ENCODE measurements at places on chromosomes 6 and 20. TPM values are rescaled to one million over a fixed set of nuclear protein-coding genes. Genes with fewer than 3 reads are reported as not detected.

DNA sequence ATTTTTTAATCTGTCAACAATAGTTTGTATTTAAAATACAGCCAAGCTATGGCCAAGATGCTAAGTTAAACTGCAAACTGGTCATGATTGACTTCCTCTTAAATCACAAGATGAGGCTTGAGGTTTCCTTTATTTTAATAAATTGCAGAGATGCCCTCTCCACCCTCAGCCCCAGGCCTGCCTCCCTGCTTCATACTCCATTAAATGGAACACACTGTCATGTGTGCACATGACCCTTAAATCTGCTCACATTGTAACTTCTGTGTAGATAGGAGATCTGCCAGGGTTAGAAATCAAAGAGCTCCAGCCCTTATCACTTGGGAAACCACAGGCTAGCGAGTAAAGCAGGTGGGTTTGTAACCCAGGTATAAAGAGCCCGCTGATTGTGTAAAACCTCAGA, 20.8 kb downstream of the DUSP22 start:
- DNase-seq = no peak

- no peak for DNase-seq
These were observed 38.0 kb downstream of the RTN4IP1 start for GRCh38 chr6:106591111-106591825.

DNA sequence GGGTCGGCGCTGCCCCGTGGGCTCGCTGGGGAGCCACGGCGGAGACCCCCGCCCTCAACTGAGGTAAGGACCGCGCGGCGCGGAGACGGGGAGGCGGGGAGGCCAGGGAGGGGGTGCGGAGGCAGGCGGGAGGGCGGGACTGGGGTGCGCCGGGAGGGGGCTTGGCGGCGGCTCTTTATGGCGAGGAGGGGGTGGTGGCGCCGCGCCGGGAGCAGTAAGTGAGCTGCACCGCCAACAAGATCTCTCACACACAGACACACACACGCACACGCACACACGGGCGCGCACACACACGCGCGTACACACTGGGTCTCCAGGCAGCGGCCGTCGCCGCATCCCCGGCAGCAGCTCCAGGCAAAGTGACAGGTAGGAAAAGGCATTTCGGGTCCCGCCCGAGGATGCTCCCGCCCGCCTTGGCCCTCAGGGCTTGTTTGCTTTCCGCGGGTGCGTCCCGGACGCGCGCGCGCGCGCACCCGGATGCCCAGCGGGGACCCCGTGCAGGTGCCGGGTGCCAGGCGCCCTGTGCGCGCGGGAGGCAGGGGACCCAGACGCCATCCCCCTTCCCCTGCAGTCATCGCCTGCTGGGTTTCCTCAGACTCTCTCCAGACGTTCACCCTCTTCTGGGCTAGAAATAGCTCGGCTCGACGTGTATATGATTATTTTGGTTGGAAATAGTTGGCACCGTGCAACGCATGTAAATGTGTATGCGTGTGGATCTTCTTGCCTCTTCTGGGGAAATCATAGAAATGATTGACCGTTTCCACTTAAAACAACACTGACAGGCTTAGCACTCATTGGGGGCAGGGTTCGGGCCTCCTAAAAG, at the start of gene PLCB4:
PLCB4 (plus strand) TSS at position 247 of the 823 bp plus-strand sequence. CDS start 238,728 bp downstream, outside the sequence.
- peak; percentile 78 for DNase-seq

MEP1A gene
- total RNA-seq = 0.09 TPM

DNA sequence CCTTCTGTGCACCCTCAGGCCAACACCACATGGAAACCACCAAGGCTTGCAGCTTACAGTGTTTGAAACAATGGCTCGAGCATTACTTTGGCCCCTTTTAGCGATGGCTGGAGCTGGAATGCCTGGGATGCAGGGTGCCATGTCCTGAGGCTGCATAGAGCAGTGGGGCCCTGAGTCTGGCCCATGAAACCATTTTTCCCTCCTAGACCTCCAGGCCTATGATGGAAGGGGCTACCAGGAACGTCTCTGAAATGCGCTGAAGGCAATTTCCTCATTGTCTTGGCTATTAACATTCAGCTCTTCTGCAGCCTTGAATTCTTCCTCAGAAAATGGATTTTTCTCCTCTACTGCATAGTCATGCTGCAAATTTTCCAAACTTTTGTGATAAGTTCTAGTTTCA, 29.9 kb upstream of the SERINC1 start:
- no peak for DNase-seq

ADRM1 gene
- 21.6 TPM for total RNA-seq

Measured in cerebellum (tissue), 4 donors.